Effector memory CD8-positive, alpha-beta T cell (primary cell): ENCODE measurements at places on chromosomes 4 and X.

GRCh38 chrX:30010471-30010870, 204.9 kb upstream of the MAGEB2 start:
- DNase-seq: no peak

- DNase-seq: no peak
These were observed 316.1 kb upstream of the EMCN start for GRCh38 chr4:100833906-100834305.

- no peak for DNase-seq
These were observed 67.5 kb downstream of the FBXW7 start for GRCh38 chr4:152468408-152468807.

DNA sequence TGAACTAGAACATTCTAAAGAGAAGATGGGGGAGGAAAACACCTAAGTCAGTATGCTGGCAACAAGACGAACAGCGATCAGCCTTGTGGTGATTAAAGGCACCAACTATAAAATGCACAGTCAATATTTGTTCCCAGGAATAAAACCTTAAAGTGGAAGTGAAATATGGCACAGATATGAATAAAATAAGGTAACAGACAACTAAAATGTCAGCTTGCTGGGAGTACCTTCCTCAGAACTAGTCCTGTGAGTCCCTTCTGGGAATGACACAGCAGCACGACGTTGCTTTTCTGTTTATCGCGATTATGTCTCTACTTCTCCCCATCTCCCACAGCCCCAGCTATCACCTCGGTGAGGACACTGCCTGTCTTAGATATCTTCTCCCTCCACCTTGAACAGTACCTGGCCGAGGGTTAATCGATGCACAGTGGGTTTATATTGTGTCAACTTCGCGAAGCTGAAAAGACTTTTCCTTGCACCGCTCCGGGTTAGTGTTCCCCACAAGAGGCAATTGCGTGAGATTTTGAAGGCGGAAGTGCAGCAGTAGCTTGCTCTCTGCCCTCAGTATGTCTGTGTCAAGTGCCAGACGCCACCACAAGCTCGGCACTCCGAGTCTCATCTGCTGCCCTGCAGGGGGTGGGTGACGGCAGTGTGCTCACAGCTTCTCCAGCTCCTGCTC, 17.4 kb downstream of the MTNR1A start:
- no peak for DNase-seq

DNA sequence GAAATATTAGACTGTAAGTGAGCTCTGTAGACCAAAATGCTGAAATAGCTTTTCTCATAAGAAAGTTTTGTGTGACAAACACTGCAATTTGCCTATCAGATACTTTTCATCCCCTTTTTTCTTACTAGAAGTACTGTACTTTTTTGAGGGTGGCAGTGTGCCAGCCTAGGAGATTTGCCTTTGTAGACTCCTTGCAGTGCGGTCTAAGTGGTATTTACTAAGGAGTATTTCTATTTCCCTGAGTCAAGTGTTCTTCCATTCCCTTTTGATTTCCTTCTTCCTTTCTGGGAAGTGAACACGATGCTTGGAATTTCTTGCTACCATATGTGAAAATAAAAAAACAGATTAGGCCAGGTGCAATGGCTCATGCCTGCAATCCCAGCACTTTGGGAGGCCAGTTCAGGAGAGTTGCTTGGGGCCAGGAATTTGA, 34.6 kb downstream of the PDLIM5 start:
- DNase-seq: no peak

DNA sequence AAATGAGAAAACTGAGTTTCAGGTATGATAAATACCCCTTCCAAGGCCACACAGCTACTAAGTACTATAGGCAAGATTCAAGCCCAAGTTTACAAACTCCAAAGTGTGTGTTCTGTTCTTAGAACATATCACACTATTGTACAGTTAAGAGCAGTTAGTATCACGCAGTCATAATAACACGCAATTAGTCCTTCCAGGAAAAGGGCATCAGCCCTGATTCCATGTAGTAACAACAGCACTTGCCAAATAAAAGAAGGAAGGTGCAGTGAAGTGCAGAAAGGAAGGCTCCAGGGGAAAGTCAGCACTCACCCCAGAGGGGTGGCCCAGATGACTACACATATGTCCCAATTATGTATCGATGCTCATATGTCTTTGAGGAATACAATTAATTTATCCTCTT, 4.4 kb downstream of the TASL start:
- DNase-seq: no peak

DNA sequence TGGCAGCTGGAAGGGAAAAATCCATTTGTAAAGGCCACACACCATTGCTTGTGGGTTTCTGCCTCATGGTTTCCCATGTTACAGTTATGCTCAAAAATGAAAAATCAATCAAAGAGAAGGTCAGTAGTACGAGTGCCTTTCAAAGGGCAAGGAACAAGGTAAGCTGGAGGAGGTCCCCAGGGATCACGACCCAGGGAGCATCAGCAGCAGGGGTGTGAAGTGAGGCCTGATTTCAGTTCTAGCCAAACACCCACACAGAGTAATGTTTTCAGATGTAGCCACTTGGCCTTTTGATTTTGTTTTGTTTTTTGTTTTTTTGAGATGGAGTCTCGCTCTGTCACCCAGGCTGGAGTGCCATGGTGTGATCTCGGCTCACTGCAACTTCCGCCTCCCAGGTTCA, 69.4 kb upstream of the AFAP1 start:
- no peak for DNase-seq
